DND-41 (cell line): ENCODE measurements at places on chromosomes 6 and 20.

DNA sequence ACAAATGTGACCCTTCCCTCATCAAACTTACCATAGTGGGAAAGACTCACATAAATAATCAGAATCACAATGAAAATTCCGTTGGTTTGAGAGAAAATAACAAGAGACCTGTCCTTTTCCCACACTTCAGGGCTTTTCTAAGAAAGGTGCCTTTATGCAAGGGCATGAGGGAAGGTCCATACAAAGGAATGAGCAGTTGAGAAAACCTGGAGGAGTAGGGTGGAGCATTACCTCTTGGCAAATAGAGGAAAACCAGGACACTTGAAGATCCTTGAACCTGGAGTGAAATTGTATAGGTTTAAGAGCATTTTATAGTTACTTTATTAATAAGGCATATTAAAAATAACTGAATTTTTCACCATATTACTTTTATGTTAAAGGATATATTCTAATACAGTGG lies 54.3 kb downstream of the UBR2 start:
- no peak overlapping the region for H3K27ac ChIP-seq
- H3K36me3 ChIP-seq: peaks cover 64% of the 10 kb centered on the region
- H3K27me3 ChIP-seq: no peaks in the 10 kb centered on the region
- no peak for DNase-seq
- no peak overlapping the region for H3K4me3 ChIP-seq

DNA sequence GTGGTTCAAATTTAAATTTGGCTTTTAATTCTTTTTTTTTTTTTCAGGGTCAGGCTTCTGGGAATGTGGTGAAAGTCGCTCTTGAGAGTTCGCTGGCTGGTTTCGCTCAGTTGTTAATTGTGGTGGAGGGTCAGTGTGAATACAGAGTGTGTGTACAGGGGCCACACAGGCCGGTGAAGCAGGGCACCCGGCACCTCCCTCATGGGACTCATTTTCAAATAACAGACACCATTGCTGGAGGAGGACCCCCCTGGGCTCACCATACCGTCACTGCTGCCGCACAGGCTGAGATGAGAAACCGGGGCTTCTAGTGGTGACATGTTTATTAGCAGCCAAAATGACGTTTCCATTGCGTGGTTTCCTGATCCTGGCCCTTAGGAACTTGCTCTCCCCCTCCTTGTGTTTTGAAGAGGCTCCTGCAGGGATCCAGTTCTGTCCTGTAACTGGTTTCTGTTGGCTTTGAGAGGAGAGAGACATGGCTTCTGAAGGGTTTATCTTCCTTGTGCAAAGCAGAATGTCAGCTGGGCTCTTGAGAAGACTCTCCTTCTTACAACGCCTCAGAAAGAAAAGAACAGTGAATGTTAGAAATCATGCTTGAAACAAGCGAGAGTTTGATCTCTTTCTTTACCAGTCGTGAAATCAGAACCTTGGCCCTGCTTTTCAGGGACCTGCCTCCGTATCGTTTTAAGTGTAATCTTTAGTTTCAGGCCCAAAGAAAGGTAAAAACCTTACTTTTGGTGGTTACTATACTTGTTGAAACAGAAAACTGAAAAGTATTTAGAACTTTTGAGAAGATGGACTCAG lies 37.8 kb downstream of the DUSP22 start:
- H3K36me3 ChIP-seq: 0 out of 2 replicates have a peak, but pooled peaks cover 3% of the 10 kb centered on the region
- no peak overlapping the region for H3K27ac ChIP-seq
- H3K4me1 ChIP-seq: no peaks in the 10 kb centered on the region
- no peak overlapping the region for H3K4me3 ChIP-seq

DNA sequence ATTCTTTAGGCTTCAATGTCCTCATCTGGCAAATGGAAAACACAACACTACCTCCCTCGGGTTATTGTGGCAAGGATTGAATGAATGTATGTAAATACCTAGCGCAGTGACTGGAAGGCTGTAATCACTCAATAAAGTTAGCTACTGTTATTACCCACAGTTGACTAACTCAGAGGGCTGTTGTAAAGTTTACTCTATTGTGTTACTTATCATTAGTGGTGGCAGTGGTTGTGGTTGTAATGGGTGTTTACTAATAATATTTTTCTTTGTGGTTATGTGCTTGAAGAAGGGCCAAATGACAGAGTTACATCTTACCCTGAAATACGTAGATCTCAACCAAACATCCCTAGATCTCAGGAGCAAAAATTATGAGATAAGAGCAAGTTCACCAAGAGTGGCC lies 42.0 kb upstream of the PXDC1 start:
- H3K27ac ChIP-seq: no peak overlapping the region
- no peak overlapping the region for H3K4me3 ChIP-seq
- no peaks in the 10 kb centered on the region for H3K4me1 ChIP-seq
- H3K27me3 ChIP-seq: peaks cover 12% of the 10 kb centered on the region

GRCh38 chr6:145370559-145370958 lies 364.8 kb downstream of the EPM2A start:
- no peak for DNase-seq
- H3K27ac ChIP-seq: no peak overlapping the region
- H3K4me3 ChIP-seq: no peak overlapping the region
- H3K36me3 ChIP-seq: no peaks in the 10 kb centered on the region
- no peaks in the 10 kb centered on the region for H3K4me1 ChIP-seq

- no peak overlapping the region for H3K27ac ChIP-seq
- H3K27me3 ChIP-seq: no peaks in the 10 kb centered on the region
- no peaks in the 10 kb centered on the region for H3K36me3 ChIP-seq
- no peaks in the 10 kb centered on the region for H3K4me1 ChIP-seq
Measured at GRCh38 chr6:3929281-3929798, 80.2 kb downstream of the FAM50B start.

GRCh38 chr20:49471397-49471796 lies 11.1 kb downstream of the KCNB1 start:
- no peaks in the 10 kb centered on the region for H3K36me3 ChIP-seq
- H3K4me3 ChIP-seq: no peak overlapping the region
- DNase-seq: no peak
